ENCODE measurements at places on chromosomes 6 and 20. TPM values are rescaled to one million over a fixed set of nuclear protein-coding genes. Genes with fewer than 3 reads are reported as not detected.

DNA sequence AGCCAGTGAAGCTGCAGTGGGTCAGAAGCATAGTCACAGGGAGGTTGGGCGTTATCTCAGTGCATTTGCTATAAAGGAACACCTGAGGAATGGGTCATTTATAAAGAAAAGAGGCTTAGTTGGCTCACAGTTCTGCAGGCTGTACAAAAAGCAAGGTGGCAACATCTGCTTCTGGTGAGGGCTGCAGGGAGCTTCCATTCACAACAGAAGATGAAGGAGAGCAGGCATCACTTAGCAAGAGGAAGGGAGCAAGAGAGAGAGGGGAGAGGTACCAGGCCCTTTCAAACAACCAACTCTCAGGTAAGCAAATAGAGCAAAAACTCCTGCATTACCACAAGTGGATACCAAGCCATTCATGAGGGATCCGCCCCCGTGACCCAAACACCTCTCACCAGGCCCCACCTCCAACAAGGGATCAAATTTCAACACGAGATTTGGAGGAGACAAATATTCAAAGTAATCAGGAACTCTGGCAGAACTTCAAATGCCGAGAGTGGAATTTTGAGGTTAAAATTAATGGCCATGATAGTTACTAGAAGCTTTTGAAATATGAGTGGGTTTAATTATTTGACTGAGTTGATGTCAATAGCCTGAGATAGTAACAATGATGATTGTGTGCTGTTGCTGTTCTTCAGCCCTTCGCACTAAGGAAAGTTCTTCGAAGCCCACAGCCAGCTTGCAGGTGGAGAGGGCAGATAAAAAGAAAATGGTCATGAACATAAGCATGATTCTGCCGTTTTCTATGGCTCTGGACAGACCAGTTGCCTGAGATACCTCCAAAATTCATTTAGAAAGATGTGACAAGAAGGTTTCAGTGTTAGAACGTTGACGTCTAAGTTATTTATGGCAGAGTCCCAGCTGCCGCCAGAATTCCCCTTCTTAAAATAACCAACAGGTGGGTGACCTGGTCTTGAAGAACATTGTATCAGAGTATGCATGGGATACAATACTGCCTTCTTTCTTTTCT, 55.3 kb upstream of the ADTRP start:
- no peak for DNase-seq

GRCh38 chr6:100465701-100466409, 1.1 kb upstream of the SIM1 start:
- peak; percentile 43 for DNase-seq

- DNase-seq: no peak
Observed at GRCh38 chr6:25899580-25900408, 25.8 kb upstream of the SLC17A3 start.

DNA sequence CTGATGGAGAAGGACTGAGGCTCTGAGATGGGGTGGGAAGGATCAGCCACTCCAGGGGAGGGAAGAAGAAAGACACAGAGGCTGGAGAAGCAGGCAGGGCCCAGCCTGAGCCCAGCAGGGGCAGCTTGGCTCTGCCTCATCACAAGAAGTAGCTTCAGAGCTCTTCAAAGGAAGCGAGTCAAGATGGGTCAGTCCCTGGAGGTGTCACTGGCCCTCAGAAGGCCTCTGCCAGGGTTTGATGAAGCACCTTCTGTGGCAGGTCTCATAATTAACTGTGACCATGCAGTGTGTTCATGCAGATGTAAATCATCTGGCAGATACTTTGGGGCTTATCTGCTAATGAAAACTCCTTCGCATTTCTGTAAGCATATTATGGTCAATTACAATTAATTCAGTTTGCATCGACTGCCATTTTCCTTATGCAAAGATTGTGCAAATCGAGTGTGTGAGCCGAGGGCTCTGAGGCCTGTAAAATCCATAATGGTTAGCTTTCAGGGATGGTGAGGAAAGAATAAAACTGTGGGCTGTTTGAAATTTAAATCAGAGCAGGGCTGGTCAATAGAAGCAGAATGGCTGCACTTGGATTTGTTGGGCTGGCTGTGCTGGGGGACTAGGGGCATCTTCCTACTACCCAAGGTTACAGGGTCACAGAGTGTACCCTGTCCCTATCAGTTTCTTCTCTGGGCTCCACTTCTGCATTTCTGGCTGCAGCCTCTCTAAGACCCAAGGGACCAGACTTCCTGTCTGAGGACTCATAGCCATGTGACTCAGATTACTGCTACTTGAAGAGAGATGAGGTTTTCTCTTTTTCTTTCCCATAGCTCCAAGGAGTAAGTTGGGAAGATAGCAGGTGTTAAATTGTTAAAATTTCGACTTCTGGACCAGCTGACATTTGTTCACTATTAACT, 376.6 kb downstream of the DHX35 start:
- DNase-seq: peak; percentile 3

- DNase-seq: no peak
Observed at GRCh38 chr6:88490908-88491264, 324.7 kb upstream of the CNR1 start.

GRCh38 chr6:98787961-98788360, 46.4 kb upstream of the POU3F2 start:
- DNase-seq: no peak

GRCh38 chr6:20319520-20320357, 81.9 kb upstream of the E2F3 start:
- no peak for DNase-seq

GRCh38 chr6:6751619-6752023, 163.1 kb downstream of the LY86 start:
- DNase-seq: no peak

- DNase-seq: no peak
Observed at GRCh38 chr20:59684685-59685242, 80.4 kb downstream of the PHACTR3 start.

DNA sequence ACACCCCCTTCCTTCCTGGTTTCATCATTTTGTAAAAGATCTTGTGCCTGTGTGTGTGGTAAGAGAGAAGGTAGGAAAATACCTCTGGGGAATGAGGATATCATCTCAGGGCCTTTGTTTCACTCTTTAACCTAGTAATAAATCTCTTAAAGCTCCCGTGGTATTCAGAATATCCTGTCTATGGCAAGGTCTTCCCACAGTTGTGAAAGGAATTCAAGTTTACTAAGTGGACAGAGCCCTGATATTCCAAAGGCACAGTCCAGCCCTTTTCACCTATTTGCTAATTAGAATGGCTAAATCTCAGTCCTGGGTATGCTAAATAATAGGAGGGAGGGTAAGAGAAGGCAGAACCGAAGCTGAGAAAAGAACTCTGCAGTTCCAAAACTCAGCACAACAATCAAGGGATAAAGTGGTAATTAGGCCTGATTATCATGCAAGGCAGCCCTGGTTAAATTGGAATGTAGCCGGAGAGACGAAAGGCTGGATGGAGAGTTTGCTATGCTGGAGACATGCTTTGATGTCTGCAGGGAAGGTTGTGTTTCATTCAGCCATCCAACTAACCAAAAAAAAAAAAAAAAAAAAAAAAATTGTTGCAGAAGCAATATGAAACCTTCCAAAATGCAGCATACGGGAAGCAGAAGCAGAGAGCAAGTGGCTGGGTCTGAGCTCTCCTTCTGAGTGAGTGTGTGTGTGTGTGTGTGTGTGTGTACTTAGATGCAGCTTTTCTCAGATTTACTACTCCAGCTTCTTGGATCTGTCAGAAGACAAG, 28.5 kb upstream of the PIM1 start:
- DNase-seq: peak; percentile 74

- no peak for DNase-seq
Observed at GRCh38 chr6:68651011-68651985, 16.2 kb downstream of the ADGRB3 start.

GRCh38 chr6:22113026-22113766, 183.6 kb downstream of the PRL start:
- DNase-seq: no peak

GRCh38 chr20:39528436-39528835, 566.3 kb downstream of the DHX35 start:
- no peak for DNase-seq

DNA sequence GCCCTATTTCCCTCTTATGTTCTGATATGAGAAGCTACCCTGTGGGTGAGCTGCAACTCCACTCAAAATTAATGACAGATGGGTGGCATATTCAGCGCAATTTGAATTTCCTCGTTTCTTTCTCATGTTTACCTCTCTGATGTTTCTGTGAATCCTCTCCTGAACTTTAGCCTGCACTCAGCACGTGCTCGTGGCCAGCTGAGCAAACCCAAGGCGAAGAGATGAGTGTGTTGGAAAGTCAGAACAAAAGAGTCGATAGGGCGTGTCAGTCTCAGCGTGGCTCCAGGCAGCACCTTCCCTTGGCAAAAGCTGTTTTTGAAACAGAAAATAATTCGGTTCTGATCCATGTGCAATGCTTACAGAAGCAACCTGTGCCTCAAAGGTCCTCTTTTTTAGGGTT, 226.1 kb upstream of the GMDS start:
- DNase-seq: no peak

The SLC17A5 gene
- 24.3 TPM for total RNA-seq

The PARD6B gene
- total RNA-seq: 9.3 TPM

The BMP6 gene
- total RNA-seq: 3.7 TPM

The CST9 gene
- total RNA-seq: not detected

The NPEPL1 gene
- 19.0 TPM for total RNA-seq

The INSM1 gene
- total RNA-seq: not detected

The ZNF165 gene
- total RNA-seq: 1.3 TPM

All from skin of body (tissue), 3 donors.